ENCODE measurements at places on chromosomes 3 and 15.

DNA sequence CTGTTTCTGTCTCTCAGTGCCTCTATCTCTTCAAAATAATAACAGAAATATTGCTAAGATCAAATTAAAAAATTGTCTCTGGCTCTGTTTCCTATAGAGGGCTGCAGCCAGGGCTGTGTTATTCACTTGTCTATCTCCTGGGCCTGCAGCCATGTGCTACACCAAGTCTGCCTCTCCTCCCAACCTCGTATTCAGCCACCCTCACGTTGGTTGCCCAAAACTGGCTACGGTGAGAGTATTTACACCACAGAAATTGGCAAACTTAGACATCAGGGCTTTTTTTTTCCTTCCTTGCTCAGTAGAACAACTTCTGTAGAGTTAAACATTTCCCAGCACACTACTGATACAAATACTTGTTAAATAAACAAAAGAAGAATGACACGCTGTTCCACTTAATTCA lies 320.9 kb upstream of the ICE2 start:
- no peak for DNase-seq

- DNase-seq, result no peak
Observed at GRCh38 chr3:50637011-50637410, 20.1 kb downstream of the MAPKAPK3 start.

DNA sequence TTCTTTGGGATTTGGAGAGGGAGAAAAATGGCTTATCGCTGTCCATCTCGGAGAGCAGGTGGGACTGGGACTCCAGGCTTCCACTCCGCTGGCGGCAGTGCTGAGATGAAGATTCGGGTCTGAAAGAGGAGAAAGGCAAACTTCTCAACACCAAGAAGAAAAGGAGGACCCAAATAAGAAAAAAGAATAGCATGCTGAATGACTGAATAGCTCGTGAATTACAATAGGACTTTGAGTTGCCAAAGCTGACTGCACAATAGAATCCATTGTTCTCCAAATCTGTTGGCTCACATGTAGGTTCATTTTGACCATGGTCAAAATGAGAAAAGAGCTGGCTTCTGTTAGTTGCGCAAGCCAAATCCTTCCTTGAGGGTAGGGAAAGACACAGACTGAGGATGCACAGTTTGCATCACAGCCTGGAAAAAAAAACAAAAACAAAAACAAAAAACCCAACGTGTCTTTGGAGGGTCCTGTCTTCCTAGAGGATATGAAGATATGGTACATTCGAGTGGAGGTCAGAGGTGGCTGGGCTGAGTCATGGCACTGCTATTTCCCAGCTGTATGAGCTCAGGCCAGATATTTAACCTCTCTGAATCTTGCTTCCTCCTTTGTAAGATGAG lies 59.3 kb upstream of the LMOD3 start:
- no peak for DNase-seq

GRCh38 chr15:73885954-73886700 lies 12.8 kb downstream of the TBC1D21 start:
- no peak for DNase-seq

DNA sequence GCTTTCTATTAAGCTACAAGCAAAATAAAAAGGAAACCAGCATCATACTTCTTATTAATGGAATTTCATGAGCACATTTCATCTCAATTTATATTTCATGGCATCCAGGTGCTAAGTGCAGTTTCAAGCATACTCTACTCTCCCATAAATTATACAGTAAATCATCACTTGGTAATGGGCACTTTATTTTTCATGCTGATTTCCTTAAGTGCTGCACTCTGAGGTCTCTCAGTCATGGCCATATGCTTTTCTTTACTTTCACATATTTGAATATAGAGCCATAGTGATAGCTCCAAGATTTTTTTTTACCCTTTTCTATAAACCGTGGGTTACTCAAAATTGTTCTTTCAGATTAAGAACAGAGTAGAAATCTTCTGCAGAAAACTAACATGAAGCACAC lies 1505.7 kb upstream of the CADM2 start:
- no peak for DNase-seq

DNA sequence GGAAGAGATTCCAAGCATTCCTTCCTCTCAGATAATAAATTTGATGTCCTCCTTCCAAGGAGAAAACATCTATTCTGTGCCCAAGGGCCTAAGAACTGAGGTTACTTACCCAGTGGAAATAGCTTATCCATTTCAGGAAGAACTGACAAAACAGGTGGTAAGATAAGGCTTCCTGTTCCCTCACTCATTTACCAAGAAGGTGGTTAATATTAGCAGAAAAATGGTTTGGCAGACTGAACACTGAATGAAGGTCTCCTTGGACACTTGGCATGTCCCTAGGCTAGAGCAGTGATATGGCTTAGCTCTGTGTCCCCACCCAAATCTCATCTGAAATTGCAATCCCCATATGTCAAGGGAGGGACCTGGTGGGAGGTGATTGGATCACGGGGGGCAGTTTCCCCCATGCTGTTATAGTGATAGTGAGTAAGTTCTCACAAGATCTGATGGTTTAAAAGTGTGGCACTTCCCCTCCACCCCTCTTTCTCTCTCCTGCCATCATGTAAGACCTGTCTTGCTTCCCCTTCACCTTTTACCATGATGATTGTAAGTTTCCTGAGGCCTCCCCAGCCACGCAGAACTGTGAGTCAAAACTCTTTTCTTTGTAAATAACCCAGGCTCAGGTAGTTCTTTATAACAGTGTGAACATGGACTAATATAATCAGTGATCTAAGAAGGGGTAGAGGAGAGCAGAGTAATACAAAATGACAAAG lies 127.4 kb downstream of the ST8SIA2 start:
- DNase-seq, result no peak

DNA sequence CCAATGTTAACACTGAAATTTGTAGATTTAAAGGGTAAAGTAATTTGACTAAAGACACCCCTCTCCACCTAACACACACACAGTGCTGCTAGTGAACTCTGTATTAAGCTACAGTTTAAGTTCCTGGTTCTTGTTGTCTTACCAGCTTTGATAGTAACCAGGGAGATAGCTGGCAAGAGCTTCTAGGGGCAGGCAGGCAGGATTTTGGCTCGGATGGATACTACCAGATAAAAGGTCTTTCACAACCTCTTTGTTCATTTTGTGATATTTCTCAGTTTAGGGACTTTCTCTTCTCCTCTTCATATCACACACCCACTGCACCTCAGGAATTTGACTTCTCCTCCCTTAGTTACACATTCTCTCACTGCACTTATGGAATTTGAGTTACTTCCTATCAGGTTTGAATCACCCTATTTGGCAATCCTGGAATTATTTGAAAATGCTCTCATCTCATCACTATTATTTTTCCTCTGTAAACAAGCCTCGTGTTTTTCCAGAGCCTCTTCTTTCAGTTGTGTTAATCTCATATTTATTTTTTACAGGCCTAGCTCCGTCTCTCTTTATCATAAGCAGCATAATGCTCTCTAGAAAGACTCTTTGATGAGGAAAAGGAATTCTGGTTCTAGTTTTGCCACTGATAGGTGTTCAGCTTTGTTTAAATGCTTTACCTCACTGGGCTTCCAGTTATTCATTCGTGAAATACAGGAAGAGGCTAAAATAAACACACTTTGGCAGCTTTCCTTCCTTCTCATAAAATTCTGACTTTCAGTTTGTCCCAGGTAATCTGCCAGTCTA lies 23.0 kb upstream of the CLDN1 start:
- DNase-seq, result no peak

- DNase-seq, result no peak
Observed at GRCh38 chr3:105762749-105763658, 105.8 kb downstream of the CBLB start.

- DNase-seq, result peak; percentile 41
Observed at GRCh38 chr3:133487920-133488540, 85.5 kb upstream of the CDV3 start.
